Stimulated activated CD4-positive, alpha-beta T cell treated with anti-CD3 and anti-CD28 coated beads, Interleukin-15, amount 100 ng/mL, for 1 hour (primary cell): ENCODE measurements at places on chromosomes 7 and 10.

DNA sequence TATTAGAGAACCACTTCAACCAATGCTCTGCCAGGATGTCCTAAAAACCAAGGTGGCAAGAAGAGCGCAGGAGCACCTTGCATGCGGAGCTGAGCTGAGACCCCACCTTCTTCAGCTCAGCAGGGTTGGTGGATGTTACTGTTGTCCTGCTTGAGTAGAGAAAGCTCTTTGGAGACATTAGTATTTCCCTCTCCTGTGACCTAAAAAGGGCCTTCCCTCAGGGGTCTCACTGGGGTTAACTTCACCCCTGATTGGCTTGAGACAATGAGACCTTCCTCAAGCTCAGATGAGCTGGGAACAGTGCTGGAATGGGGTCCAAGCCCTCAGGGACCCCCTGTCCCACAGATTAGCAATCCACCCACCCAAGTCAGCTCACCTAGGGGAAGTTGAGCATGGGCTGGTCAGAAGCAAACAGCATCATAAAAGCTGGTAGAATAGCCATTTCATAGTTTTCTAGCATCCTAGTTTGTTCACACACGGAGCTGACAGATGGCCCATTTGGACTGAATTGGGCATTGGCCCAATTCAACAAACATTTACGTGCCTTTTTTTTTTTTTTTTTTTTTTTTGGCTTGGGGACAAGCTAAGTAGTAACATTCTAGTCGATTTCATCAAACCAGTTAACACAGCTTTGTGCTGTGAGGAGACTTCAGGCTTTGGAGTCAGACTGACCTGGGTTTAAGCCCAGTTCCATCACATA is 100.6 kb upstream of the HABP2 start:
- no peak for DNase-seq

DNA sequence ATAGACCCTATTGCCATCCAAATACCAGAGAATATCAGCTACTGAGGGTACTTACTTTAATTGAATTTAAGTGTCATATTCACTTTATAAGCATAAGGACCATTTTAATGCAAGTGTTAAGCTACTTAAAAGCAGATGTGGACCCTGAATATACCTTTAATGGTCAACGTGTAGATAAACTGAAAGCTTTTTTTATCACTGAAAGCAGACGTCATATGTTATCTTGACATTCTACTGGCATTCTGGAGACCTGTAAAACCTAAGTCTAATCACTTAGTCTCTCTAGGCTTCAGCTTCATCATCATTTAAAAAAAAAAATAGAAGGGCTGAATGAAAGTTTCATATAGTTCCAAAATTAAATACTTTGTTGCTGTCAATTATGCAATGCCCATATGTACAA is 116.5 kb downstream of the ELAPOR2 start:
- no peak for DNase-seq

DNA sequence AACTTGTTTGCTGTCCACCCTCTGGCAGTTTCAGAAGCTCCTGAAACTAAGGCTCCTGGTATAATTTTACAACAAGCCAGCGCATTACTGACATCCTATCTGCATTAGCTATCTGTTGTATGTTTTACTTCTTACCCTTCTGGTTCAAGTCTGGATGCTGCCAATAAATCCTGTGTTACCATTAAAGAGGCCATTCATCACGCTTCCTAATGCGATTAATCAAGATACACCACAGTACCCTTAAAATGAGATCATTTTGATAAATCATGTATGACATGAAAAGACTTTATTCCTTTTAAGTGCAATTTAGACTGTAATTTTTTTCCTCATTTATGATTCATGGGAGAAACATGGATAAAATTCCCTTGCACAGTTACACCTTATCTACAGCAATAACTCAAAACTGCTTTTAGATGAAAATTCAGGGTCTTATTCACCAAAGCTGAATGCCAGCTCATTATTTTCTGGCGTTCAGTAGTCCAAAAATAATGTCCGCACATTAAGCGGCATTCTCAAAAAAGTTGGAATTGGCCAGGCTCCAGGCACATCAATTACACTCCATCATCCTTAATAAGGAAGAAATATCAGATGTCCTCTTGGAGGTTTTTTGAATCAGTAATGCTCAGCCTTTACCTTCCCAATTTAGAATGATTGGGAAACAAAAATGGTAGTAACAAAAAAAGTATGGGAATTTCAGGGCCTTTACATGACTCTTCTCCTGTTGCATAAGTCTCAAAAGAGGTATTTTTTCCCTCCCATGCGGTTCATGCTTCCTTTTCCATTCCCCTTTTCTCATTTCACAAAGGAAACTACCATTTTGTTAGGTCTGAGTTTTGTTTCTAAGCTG is 878.5 kb downstream of the LRMDA start:
- DNase-seq = no peak

DNA sequence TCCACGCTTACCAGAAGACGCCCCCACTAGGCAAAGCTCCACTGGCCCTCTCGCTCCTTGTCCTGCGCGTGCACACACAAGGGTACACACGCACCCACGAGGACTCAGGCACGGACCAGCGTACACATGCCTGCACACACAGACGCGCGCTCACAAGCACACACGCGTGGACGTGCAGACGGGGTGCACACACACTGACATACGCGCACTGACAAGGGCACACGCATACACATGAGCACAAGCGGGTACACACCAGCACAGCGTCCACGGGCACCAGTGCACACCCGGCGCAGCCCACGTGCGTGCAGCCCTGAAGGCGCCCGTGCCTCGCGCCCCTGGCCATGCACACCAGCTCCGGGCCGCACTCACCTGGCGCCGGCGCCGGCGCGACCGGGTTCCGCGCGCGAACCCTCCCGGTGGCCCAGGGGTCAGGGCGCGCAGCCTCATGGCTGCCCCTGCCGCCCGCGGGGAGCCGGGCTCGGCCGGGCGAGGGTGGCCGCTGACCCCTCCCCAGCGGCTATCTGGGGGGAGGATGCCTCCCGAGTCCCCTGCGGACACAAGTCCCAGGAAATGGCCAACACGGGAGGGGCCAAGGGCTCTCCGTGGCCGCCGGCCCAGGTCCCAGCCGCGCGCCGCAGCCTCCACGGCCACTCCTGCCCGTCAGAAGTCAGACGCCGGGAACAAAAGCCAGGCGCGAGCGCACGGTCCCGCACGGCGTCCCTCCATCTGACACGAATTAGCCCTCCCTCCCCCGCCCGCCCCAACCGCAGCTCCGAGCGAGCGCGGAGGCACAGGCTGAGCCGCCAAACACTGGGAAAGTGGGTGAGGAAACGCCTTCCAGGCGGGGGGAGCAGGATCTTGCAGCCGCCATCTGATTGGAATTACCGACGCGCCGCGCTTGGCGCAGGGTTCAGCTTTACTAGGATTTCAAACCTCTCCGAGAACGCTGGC is 45.0 kb downstream of the TNS3 start:
- DNase-seq = no peak

- DNase-seq = no peak
These were observed 27.4 kb downstream of the GTF2I start for GRCh38 chr7:74684921-74685320.

DNA sequence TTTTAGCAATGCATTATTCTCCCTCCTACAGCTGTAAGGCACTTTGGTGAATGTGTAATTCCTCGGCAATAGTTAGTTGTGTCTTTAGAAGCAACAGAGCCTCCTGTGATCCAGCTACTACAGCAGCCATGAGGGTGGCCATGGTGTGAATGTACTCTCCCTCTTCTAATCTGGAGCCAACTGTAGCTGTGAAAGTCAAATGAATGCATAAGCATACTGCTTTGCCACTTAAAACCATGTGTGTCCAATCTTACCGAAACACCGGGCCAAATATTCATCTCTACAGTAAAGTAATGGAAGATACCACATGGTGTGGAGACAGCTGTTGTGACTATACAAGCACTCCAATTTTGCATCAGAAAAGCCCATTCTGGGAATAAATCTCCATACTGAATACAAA is 195.0 kb downstream of the DNAJC1 start:
- DNase-seq = no peak

DNA sequence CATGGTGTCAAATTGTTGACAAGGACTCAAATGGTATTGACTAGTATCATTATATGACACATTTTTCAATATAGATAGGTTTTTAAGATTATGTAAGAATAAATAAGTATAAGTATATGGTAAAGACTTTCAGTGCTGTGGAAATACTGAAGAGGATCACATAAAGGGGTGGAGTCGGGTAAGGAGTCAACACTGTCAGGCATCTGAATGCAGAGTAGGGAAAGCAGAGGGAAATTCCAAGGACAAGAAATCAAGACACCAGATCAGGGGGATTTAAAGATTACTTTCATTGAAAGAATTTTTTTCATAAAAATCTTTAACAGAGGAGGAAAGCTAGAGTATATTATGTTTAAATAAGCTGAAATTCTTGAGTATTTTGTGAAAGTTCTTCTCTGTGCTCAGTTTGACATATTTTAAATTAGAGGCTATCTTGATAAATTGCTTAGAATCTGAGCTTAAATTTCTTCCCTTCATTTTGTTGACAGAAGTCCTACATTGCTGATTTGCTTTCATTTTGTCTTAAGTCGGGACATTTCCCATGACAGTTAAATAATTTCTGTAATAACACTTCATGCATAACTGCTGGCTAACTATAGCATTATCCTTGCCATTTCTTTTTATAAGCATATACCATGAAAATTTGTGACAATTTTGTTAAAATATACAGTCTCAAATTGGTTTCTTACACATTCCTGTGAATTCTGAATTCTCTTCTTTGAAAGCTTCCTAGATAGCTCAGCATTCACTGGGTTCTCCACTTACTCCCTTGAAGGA is 244.3 kb downstream of the PRKG1 start:
- DNase-seq = no peak

DNA sequence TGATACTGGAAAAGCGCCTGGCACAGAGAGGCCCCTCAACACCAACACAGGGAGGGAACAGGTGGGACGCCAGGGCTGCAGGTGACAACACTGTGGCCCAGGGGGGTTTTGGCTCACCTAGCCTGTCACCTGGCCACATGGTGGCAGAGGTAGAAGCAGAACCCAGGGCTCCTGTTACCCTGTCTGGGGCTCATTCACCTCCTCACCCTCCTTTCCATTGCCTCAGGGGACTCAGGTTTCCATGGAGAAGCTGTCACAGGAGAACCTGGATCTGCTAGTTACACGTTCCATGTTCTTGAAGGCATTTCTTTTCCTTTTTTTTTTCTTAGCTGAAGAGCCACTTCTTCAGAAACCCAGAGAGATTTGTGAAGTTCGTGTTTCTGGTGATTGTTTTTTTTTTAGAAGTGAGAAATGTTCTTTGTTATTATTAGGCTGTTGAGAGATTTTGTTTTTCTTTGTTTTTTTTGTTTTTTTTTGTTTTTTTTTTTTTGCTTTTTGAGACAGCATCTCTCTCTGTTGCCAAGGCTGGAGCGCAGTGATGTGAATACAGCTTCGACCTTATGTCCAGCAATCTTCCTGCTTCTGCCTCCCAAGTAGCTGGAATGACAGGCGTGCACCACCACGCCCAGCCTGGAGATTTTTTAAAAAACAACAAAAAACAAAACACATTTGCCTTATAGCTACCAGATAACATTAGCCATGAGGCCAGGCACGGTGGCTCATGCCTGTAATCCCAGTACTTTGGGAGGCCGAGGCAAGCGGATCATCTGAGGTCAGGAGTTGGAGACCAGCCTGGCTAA is 16.0 kb downstream of the DENND2A start:
- DNase-seq = no peak

GRCh38 chr10:90732581-90732980 is 125.3 kb downstream of the HTR7 start:
- DNase-seq = no peak

GRCh38 chr7:95141755-95142154 is 182.6 kb downstream of the PON1 start:
- DNase-seq = no peak

DNA sequence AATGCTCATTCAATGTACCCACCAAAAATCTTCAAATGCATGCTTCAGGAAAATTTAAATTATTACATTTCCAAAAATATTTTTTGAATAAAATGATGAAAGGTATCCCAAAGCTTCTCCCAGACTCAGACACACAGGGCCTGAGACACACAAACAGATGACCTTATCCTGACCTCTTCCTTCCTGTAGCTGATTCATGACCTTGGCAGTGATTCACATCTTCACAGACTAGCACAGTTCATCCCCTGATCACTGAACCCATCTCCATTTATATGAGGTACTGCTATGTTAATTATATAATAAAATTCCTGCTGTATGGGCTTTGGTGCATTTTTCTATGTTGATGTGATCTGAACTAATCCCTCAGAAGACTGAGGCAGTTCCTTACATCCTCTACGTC is 265.0 kb upstream of the GLI3 start:
- no peak for DNase-seq

GRCh38 chr7:102153599-102153946 is 133.1 kb upstream of the SH2B2 start:
- no peak for DNase-seq

- DNase-seq = no peak
These were observed 19.7 kb upstream of the CCSER2 start for GRCh38 chr10:84308481-84309304.

DNA sequence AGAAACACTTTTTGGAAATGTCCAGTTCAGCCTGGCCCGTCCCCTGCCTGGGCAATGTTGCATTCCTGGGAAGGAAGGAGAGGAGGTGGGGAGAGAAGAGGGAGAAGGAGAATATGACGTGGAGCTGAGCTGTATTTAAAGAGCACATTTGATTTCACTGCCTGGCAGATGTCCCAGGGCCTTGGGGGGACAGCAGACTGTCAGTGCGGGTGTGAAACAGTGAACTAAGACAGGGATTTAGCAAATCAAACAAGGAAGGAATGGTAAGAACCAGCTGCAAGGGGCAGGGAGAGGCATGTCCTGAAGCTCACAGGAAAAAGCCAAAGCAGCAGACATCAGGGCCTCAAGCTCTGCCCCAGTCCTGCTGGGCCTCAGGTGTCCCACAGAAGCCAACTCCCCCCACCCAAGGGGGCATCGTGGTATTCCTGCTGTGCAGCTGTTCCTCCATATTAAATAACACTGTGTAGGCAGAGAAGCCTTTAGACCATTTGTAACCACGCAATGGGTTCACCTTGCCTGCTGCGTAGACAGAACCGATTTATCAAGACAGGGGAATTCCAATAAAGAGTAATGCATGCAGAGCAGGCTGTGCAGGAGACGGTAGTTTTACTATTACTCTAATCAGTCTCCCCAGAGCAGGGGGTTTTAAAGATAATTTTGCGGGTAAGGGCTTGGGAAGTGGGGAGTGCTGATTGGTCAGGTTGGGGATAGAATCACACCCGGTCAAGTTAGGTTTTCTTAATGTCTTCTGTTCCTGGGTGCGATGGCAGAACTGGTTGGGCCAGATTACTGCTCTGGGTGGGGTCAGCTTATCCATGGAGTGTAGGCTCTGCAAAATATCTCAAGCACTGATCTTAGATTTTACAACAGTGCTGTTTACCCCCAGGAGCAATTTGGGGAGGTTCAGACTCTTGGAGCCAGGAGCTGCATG is 18.3 kb downstream of the LEP start:
- DNase-seq = no peak
